ENCODE measurements at places on chromosomes 12 and 14.

GRCh38 chr14:64821651-64822050 lies 58.1 kb downstream of the SPTB start:
- no peak for DNase-seq

DNA sequence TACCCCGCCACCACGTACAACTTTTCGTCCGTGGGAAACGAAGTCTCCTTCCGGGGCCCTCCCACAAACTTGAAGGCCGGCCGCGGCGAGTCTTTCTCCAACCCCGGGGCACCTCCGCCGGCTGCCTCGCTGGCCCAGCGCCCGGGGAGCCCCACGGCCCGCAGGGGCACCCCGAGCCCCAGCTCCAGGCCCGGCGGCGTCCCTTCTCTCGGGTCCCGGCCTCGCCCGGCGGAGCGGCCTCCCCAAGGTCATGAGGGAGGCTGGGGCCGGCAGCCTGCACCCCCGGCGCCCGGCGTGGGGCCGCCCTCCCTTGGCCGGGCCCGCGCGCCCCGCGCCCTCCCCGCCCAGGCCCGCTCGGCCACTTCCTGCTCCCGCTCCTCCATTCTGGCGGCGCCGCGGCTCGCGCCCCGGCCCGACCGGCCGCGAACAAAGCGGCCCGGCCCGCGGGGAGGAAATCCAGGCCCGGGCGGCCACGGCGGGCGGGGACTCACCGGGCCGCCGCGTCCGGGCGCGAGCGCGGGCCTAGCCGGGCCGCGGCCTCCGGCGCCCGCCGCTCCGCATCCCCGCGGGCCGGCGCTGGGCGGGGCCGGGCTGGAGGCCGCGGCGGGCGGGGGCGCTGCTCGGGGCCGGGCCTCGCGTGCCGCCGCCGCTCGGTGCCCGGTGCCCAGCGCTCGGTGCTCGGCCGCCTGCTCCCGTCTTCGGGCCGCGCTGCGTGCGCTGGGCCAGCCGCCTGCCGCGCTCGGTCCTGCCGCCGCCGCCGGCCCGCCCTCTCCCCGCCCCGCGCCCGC lies at the start of gene AKT1:
TSS of gene AKT1 (minus strand) at position 756 of the 788 bp plus-strand sequence. CDS start 3,105 bp downstream, outside the sequence.
- no peak for DNase-seq

- no peak for DNase-seq
Measured at GRCh38 chr12:92290350-92290695, 144.7 kb upstream of the BTG1 start.

DNA sequence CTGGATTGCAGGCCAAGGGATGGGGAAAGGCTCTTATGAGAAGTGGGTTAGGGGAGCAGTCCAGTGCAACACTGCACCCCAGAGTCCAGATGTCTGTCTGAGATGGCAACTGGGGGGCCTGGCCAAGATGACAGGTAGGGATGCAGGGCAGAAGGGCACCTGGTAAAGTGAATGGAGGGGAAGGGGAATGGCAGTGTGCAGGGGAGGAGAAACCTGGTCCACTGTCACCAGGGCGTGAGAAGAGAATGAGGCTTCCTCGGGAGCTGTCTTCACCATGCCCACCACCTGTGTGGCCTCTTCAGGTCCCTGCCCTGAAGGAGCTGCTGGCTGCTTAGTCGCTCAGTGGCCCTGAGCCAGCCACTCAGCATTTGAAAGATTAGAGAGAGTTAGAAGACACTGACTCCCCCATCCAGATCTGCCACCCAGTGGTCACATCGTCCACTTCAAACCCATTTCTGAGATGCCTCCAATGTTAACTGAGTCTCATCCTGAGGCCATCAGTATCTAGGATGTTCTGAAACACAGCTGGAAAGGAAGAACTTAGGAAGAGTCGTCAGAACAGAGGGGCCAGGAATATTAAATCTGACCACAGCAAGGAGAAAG lies 57.3 kb downstream of the PLEKHG3 start:
- no peak for DNase-seq

DNA sequence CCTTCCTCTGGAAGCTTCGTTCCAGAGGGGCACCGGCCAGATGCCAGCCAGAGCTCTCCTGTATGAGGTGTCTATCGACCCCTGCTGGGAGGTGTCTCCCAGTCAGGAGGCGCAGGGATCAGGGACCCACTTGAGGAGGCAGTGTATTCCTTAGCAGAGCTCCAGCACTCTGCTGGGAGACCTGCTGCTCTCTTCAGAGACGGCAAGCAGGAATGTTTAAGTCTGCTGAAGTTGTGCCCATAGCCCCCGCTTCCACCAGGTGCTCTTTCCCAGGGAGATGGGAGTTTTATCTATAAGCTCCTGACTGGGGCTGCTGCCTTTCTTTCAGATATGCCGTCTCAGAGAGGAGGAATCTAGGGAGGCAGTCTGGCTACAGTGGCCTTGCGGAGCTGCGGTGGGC lies 22.2 kb upstream of the NAV3 start:
- DNase-seq = no peak

GRCh38 chr12:47987411-47988072 lies 16.7 kb downstream of the COL2A1 start:
- no peak for DNase-seq

DNA sequence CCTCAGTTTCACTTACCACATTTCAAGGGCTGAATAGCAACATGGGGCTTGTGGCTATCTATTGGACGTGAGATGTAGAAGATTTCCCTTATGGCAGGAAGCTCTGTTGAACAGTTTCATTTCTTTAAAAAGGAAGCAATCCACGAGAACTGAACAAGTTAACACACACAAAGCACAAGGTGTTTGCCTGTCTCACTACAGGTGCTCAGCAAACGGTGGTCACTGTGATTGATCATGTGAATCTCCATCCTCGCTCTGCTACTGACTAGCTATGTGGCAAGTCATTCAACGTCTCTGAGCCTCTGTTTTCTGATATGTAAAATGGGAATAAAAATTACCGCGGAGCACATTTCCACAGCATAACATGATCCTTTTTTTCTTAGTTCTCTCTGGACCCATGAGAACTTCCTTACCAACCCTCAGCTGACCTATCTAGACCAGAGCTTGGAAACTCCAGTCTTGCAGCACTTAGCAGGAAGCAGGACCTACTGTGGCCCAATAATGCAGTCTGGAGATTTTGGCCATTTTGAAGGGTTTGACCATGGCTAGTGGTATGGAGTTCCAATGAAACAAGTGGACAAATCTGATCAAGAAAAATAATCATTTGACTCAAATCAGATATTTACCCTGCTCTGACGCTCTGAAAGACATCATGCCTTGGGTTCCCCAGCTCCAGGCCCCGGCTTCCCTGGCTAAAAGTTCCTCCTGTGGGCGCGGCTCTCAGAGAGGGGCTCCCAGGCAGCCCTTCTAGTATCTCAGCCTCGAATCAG lies 278.8 kb downstream of the ZFP36L1 start:
- DNase-seq = no peak

DNA sequence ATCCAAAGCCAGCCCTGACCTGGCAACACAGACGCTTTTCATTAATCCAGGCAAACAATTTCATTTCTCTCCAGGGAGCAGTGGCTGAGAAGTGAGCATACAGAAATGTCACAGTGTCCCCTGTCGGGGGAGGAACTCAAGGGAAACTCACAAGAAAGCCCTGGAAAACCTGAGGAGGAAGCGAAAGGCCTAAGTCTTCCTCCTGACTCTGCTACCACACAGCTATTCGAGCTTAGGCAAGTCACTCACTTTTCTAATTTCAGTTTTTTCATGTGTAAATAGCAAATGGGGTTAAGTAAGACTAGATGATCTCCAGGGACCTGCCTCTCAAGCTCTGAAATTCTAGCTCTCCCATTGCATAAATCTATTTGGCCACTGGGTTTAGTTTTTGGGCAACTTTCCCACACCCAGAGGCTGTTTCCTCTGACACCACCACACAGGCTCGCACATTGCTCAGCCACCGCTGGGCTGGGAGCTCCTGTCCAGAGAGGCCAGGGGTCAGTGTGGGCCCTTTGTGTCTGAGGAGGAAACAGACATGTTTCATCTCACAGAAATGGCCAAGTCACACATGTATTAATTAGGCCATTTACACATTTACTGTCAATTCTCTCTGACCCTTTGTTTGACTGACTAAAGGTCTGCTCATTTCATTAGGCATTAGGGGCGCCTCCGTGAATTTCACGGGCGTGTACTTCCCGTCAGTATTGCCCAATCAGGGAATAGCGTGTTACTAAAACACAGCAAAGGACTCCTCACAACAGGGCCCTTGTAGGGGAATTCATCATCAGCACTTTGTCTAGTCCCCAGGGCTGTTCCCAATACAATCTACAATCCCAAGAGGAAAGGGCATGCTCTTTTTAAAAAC lies 9.8 kb upstream of the PNMA1 start:
- no peak for DNase-seq

DNA sequence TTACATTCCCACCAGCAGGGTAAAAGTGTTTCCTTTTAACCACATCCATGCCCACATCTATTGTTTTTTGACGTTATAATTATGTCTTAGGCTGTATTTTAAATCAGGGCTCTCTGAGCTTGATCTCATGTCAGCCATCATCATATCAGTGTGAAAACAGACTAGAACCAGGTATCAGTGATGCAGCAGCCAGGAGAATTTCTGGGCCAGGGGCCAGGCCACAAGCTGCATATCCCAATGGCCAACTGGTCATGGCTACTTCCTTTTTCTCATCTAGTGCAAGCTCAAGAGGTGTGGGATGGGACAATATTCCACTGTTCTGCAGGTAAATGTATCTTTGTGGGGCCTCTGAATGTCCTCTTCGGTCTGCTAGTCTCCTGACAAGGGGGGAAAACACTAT lies 125.1 kb downstream of the CRADD start:
- no peak for DNase-seq

DNA sequence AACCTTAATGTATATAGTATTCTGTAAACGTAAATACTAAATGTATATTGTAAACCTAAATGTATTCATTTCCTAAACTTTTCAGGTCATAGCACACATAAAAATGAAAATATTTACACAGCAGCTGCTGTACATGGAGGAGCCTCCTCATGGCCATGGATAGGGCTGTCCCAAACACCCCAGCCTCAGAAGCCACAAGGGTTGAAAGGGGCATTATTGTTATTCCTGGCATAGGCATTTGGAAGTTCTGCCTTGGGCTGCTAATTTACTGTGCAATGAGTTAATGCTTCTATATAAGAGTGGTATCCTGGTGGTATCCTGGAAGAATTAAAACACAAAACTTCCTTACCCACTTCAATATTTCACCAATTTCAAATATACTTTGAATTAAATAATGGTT lies 159.4 kb downstream of the SLC5A8 start:
- DNase-seq = no peak

DNA sequence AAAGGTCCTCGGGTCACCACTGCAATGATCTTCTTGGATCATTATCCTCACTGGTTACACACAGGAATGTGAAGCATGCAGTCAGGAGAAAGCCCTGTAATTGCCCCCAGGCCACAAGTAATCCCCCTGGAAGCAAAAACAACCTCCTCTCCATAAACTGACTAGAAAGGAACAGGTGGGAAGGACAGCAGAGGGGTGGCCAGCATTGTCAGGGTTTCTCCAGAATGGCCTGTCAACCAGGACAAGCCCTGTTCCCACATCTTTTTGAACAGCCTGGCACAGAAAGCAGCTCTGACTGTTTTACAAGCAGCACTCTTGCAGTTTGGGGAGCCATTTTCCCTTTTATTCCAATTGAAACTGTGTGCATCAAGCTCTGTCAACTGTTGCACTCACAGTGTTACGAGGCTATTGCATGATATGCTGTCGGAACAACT lies 36.1 kb downstream of the TMCC3 start:
- no peak for DNase-seq

GRCh38 chr12:124626971-124627411 lies 59.6 kb upstream of the NCOR2 start:
- no peak for DNase-seq

DNA sequence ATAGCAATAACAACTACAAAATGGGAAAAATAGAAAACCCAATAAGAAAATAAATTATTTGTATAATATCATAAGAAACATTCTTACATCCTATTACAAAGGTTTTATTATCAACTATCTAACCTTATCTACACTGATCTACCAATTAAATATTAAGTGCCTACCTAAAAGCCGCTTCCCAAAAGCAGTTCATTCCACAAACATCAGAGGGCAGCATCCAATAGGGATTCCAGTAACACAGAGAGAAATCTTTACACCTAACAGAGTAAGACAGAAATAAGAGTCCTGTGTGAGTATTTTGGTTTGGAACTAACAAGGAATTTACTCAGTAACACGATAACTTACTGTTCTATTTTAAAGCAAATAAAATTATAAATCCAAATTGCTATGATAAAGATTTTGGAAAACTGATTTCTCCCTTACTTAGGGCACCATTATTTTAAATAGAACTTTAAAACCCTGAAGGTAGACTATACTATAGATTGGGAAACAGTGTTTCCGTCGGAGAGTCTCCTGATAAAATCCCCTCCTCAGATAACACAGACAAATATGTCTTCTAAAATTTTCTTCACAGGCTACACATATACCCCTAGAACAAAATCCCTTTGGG lies 15.0 kb downstream of the GXYLT1 start:
- no peak for DNase-seq

GRCh38 chr14:68039593-68039992 lies 220.0 kb downstream of the RAD51B start:
- no peak for DNase-seq

DNA sequence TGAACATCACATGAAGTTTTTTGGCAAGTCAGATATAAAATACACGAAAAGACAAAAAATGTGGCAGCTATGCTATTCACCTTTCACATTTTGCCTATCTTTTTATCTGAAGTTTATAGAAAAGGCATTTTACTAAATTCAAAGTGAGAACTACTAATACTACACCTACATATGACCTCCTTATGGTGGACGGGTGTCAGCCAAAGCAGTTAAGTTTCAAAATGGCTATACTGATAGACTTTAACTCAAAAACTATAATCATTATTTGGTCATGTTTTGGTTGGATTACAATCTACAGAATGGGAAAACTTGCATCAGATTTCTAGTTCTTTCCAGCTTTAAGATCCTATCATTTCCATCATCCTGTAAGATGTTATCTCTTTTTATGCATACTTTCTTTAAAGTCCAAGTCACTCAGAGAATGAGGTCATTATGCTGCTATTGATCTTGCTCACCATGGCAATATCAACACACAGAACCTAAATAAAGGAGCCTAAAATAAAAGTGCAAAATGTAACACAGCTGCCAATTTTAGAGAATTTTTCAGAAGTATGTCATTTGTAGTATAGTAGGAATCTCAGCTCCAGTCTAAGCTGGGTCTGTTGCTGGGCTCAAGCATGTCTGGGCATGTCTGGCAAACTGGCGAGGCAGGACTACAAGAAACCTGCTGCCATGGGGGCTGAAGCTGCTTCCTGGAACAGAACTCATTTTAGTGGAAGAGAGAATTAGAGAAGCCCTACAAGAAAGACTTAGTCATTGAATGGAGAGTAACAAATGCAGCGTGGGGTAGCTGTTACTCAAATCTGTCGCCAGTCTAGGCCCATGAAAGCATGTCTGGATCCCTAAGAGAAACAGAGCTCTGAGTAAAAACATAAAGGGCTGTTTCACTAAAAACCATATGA lies 7.6 kb upstream of the AEBP2 start:
- no peak for DNase-seq

DNA sequence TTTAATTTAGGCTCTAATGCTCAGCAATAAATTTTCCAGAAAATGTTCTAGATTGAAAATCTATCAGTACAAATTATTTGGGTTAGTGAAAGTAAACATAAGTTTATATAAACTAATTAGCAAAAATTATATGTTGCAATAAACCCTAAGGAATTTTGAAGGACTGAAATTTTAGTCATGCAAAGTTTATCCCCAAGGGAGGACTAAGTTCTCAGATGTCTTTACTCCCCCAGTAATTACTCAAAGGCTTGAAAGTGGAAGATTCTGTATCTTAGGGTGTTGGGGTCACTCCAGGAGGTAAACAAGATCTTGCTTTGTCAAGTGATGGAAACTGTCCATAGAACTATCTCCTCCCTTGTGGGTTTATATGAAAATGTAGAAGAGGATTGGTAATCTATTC lies 183.7 kb downstream of the AKAP6 start:
- no peak for DNase-seq

All from stimulated activated CD8-positive, alpha-beta memory T cell treated with anti-CD3 and anti-CD28 coated beads, Interleukin-4, amount 100 ng/mL, for 1 hour (primary cell).